ENCODE measurements at places on chromosomes 12 and 14.
A peak's percentile ranks its signal among the peaks of the same experiment; 100 is the strongest.

GRCh38 chr14:80942191-80942600 lies 658 bp upstream of the CEP128 start:
- no peak for DNase-seq

GRCh38 chr12:62711631-62712241 lies 223.2 kb downstream of the PPM1H start:
- DNase-seq, result no peak

DNA sequence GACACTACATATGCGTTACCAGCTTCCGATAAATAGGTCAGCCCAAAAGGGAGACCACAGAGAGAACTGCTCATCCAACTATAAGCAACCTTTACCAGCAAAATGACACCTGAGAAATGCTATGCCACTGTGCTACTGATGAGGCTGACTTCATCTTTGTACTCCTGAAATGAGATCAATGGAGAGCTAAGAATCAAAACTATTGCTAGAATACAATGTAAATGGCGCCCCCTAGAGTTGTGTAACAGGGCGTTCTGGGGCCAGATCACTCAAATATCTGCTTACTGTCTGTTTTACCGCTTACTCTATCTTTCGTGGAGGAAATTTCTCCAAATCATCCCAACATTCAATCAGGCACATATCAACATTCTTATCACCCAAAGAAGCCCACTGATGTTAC lies 4.6 kb downstream of the ZNF384 start:
- DNase-seq, result no peak

DNA sequence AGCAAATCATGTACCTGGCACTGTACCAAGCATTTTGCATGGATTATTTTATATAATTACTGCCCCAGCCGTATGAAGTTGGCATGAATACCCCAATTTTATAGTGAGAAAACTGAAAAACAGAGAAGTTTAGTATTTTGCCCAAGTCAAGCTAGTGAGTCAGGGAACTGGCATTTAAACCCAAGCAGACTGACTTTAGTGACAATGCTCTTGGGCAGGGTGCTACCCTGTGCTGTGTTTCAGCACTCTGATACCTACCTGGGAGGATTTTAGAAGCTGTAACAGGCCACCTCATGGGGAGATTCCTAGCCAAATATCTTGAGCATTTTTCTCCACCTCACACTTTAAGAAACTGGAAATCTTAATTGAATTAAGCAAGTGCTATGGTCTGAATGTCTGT lies 98.1 kb upstream of the MAX start:
- no peak for DNase-seq

GRCh38 chr14:53929871-53930715 lies 26.5 kb downstream of the BMP4 start:
- no peak for DNase-seq

GRCh38 chr12:56520506-56520905 lies 1.1 kb upstream of the RBMS2 start:
- DNase-seq, result no peak

GRCh38 chr12:119176267-119177055 lies 2.3 kb upstream of the HSPB8 start:
- peak; percentile 84 for DNase-seq

GRCh38 chr14:64764641-64765520 lies 60.7 kb downstream of the PLEKHG3 start:
- no peak for DNase-seq

- DNase-seq, result no peak
Observed at GRCh38 chr14:65237941-65238340, 135.6 kb upstream of the MAX start.

DNA sequence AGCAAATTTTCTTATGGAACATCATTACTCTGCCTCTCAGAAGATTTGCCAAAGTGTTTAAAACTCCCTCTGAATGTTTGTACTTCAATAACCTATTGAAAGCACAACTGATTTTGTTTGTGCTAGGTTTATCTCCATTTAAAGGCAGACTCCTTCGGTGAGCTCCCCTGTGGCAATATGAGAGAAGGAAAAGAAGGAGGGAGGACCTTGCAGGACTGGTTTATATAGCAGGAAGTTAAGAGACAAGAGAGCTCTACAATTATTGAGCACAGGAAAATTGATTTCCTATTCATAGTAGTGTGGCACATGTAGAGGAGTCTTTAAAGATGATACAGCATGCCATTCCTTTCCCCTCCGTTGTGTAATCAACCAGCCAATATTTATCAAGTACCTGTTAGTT lies 75.5 kb downstream of the PDE3A start:
- DNase-seq, result no peak

GRCh38 chr12:127507341-127507740 lies 759.6 kb upstream of the TMEM132C start:
- DNase-seq, result no peak

- no peak for DNase-seq
Observed at GRCh38 chr14:70855486-70855885, 46.2 kb upstream of the MAP3K9 start.

DNA sequence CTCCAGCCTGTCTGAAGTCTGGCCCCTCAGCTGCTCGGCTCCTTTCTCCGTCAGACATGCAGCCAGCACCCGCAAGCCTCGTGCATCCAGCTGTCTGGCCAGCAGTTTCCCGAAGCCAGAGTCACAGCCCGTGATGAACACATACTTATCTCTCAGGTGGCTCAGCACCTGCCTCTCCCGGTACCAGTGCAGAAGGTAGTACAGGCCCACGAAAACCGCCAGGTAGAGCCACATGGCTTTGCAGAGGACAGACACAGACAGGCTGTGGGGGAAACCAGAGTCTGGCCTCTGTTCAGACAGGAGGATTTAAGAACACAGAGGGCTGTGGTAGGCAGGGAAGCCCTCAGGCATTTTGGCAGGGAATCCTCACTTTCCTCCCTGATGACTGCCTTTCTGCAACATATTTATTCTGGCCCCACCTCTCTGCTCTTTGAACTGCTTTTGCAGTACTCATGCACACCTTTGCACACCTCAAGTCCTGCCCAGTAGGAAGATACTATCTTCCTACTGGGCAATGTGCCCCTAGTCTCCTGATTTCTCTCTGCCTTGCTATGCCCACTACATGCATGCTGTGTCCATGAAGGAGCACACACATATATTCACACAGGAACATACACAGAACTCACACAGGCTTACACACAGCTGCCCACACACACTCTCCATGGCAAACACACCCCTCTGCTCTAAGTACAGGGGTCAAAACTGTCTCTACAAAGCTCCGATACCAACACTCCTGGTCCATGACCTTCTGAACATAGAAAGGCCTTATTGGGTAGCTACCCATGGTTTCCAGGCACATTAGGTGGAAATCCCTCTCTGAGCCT lies at the start of gene RDH16:
Gene RDH16, minus strand, starts transcription at position 380 of the 824 bp plus-strand sequence. Its CDS starts 146 bp downstream, at position 234.
- DNase-seq, result no peak

DNA sequence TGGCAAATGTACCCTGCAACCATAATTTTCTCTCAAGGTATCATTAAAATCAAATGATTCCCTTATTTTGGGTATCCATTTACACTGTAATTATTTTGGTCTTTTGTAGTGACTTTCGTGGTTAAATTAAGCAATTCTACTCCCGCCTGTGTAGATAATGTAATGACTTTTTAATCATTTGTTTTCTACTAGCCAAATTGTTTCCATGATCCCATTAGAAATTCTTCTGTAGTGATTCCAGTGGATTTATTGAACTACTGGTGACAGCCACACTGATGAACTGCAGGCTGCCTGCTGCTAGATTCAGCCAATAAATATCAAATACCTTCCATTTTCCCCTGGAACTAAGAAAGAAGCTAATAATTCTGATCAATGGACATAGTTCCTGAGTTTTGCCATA lies 96.0 kb downstream of the WIF1 start:
- no peak for DNase-seq

DNA sequence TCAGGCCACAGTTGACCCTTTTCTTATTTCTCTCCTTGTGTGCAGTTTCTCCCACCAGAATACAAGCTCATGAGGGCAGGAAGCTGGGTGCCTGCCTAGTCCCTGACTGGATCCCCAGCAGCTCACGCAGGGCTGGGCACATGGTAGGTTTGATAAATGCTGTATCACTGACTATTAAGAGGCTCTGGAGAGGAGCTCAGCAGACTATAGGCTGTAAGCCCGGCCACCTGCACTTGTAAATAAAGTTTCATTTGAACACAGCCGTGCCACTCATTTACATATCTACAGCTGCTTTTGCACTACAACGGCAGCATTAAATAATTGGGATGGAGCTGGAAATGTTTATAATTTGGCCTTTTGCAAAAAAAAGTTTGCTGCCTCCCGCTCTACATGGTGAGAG lies 32.0 kb downstream of the CHGA start:
- DNase-seq, result no peak

DNA sequence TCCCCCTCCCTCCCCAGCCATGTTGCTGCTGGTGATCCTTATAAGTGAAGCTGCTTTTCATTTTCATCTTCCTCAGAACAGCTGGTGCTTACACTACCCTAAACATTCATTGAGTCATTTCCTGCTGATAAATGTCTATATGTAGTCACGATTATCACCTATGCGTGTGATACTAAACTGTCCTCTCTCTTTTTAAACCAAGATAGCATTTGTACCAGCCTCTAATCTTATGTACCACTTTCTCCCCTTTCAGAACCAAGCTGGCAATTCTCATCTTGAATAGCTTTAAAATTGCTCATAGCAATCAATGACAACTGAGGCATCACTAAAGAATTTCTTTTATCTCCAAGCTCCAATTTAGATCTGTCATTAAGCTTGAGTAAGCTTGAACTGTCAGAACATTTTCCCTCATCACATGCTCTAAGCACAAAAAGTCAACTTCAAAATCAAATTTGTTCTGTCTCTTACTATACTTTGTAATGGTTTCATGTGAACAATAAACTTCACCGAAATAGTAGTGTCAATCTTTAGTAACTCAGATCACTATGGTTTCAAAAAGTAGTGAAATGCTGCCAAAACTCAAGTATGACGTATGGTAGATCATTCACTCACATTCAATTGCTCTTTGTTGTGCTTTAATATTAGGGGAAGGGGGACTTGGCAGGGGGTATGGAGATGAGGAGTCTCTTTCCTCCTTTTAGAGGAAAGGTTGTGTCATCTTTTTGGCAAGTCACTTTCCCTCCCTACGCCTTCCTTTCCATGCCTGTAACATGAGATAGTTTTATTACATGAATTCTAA lies 178.1 kb upstream of the NOVA1 start:
- no peak for DNase-seq

DNA sequence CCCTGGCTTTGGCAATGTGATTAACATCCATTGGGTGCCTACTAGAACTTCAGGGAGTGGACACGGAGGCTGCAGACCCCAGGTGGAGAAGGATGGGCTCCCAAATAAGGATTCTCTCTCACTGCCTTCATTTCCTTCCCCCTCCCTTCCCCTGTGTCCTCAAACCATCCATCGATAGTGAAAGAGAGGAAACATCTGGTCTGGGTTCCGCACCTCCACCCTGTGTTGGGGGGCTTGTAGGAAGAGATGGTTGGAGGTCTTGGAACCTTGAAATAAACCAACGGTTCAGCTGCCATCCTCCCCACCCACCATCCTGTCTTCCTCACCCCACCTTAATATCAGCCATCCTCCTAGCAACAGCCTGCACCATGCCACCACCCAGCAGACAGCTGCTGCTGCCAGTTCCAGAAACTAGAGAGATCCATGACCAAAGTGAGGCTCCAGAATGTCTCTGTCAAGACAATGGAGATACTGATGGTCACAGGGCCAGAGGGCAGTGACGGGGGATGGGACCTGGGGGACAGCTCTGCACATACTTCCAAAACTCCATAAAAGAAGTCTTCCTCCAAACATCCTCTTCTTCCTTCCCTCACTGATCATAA lies 153.1 kb upstream of the CCND2 start:
- no peak for DNase-seq

DNA sequence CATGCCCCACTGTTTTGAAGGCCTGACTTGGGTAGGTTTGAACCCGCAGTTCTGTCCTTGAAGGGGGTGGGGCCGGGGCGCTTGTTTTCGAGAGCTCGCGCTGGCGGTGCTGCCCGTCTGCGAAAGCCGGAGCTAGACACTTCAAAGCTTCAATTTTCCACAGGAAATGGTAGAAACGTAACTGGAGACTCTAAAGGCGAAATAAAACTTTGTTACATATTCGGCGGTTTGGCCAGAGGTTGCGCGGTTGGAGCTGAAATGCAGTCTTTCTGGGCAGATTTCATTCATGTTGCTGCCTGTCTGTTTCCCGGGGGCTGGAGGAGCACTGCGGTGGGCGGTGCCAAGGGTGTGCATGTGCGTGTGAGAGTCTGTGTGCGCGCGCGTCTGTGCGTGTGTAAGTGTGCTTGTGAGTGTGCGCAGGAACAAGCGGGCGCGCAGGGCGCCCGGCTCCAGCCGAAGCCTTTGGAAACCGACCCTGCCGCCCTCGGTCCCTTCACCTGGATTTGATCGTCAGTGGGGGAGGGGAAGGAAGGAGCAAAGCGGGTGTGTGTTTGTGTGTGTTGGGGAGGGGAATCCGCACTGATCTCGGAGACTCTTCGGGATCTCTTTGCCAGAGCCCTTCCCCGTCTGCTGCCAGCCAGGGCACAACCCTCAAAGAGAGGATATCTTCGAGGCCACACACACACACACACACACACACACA lies 227.7 kb upstream of the CRY1 start:
- no peak for DNase-seq

- DNase-seq, result no peak
Observed at GRCh38 chr12:40474630-40475029, 217.6 kb upstream of the CNTN1 start.

GRCh38 chr12:109740694-109741245 lies 27.1 kb downstream of the FAM222A start:
- no peak for DNase-seq

- peak; percentile 42 for DNase-seq
Observed at GRCh38 chr12:108803428-108804105, 53.8 kb downstream of the SSH1 start.

DNA sequence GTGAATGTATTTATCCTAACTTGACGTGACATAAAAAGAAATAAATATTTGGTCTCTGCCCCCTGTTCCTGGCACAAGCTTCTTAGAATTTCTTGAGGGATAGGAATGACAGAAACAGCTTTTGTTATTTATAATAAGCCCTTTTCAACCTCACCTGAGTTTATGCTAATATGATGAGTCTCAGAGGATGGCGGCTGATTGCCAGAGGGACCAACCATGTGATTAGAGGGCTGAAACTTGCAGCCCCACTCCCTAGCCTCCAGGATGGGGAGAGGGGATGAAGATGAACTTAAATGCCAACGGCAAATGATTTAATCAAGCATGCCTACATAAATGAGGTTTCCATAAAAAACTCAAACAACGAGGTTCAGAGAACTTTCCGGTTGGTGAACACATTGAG lies 42.9 kb downstream of the DNAI7 start:
- DNase-seq, result no peak

Data from omental fat pad (tissue), 4 donors.